ENCODE measurements at places on chromosomes 3 and 15.

GRCh38 chr3:148698190-148698810 lies 597 bp downstream of the AGTR1 start:
- DNase-seq, result no peak

GRCh38 chr3:120338517-120338916 lies 10.6 kb downstream of the LRRC58 start:
- DNase-seq, result no peak

GRCh38 chr15:35181538-35181937 lies 96.4 kb upstream of the NANOGP8 start:
- no peak for DNase-seq

GRCh38 chr3:151428386-151428785 lies 32.5 kb downstream of the IGSF10 start:
- no peak for DNase-seq

DNA sequence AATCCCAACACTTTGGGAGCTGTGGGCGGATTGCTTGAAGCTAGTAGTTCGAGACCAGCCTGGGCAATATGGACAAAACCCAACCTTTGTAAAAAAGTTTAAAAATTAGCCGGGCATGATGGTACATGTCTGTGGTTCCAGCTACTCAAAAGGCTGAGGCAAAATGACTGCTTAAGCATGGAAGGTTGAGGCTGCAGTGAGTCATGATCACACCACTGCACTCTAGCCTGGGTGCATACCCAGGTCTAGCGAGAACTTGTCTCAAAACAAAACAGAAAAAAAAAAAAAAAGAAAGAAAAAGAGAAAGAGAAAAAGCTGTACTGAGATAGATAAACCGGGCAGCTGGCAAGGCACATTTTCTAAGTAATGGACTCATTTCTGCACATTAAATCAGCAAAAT lies 10.6 kb downstream of the ARPP19 start:
- no peak for DNase-seq

DNA sequence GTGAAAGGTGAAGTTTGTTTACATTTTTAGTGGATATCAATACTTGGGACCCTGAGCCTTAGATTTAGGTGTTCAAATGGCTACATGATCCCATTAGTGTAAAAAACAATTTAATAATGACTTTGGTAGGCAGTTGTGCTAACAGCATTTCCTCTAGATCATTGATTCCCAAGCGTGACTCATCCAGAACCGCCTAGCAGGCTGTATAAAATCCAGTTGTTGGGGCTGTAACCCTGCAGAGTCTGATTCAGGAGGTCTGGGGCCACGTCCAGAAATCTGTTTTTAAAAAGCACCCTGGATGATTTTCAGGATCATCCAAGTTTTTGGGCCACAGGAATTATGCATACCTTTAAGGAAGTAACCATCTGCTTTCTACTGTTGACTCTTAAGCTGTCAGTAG lies 156.4 kb downstream of the TP63 start:
- no peak for DNase-seq

DNA sequence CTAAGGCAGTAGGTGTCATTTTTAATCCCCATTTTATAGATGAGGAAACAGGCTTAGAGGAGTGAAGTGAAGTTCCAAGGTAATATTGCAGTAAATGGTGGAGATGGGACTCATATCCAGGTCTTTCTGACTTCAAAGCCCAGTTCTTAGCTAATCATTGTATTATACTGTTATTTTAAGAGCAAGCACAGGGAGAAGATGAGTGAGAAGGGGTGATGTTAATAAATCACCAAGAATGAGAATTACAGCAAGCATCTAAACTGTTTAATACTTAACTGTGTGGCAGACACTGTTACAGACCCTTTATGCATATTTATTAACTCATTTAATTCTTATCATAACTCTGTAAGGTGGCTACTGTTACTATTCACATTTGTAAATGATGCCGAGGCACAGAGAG lies 61.2 kb downstream of the VPS8 start:
- DNase-seq, result no peak

DNA sequence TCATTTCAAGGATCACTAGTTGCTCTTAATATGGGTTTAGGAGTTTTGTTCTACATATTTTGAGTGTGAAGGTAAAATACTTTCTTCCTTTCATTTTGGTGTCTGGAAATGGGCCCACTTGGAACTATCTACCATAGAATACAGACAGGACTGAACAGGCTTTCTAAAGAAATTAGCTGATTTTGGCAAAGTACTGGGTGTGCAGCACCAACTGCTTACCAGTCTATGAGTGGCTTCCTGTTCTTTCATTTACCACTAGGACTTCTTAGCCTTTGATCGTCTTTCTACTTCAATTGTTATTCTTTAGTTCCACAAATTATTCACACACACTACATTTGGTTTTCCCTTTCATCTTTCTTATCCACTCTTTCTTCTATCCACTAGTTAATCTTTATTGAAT lies 1196.3 kb downstream of the ROBO1 start:
- DNase-seq, result no peak

GRCh38 chr15:71651750-71652186 lies 158.6 kb upstream of the NR2E3 start:
- DNase-seq, result no peak

DNA sequence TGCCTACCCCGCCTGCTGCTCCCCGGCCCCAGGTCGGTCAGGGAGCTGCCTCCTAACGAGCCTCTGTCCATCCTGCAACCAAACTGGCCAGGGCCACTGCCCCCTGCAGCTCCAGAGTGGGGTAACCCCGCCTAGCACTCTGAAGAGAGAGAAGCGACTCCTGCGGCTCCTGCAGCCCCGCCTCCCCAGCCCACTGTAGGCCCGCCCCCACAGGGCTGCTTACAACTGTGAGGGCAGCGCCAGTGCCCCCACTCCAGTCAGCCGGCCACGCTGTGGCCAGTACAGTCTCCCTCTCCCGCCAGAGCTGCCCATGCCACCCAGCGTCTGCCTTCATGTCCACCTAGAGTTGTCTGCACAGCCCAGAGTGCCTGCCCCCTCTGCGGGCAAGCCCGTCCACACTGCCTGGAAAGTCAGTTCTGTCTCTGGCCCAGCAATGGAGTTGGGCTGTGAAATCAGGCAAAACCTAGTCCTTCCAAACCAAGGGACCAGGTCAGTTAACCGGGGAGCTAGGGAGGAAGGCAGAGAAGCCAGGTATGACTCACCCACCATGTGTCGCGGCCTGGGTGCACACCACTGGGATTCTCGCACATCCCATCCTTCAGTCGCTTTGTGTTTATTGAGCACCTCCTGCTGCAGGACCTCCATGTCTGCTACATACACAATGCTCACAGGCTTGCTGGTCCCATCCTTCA lies 2.4 kb downstream of the UCN2 start:
- DNase-seq, result no peak

GRCh38 chr3:172869368-172869771 lies 118.8 kb downstream of the ECT2 start:
- DNase-seq, result no peak

Data from stimulated activated CD4-positive, alpha-beta T cell treated with anti-CD3 and anti-CD28 coated beads, Interleukin-1b, Interleukin-23, amount 100 ng/mL, for 1 hour (primary cell).